ENCODE measurements at places on chromosomes 4 and X.
A peak's percentile ranks its signal among the peaks of the same experiment; 100 is the strongest.

DNA sequence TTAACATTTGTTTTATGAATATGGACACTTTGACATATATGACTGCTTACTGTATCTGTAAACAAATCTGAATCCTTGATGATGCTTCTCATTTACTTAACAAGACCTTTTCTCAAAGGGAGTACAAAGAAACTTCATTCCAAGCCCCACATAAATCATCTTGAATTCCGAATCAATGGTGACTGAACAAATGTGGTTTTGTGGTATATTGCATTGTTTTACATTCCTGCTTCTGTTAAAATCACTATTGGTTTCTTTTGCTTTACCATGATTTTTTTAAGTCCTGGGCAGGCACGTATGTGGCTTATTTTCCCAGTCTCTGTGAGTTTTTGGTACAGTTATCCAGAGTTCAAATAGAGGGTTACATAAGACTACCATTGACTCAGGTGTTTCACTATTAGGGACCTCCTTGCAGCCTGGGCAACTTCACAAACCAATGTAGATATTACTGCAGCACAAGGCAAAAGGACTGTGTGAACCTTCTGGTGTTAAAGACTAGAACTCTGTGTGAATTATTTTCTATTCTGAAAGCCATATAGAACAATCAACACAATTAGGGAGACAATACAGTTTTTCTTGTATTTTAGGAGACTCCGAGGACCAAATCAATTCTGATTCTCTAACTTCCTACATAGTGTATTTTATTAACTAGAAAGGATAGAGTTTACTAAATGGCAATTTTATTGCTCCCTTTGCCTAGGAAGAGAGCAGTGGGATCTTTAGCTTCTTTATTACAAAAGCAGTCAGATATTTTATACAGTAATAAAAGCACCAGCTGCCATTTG lies 196.4 kb downstream of the GALNTL6 start:
- DNase-seq: peak; percentile 22

GRCh38 chr4:88752076-88752463 lies 54.4 kb upstream of the NAP1L5 start:
- no peak for DNase-seq

DNA sequence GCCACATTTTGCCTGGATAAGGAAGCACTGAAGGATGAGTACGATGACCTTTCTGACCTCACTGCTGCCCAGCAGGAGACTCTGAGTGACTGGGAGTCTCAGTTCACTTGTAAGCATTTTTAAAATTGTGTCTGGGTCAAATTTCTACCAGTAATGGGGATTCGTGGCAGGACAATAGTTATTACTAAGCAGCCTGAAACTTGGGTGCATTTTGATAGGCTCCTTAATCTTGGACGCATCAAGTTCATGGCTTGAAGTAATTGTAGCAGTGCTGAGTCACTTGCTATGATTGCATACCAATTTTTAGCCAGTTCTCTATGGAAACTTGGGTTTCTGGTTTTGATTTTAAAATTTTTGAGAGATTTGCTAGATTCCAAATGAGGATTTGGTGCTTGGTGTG lies 4.3 kb downstream of the PGRMC1 start:
- DNase-seq: peak; percentile 86

DNA sequence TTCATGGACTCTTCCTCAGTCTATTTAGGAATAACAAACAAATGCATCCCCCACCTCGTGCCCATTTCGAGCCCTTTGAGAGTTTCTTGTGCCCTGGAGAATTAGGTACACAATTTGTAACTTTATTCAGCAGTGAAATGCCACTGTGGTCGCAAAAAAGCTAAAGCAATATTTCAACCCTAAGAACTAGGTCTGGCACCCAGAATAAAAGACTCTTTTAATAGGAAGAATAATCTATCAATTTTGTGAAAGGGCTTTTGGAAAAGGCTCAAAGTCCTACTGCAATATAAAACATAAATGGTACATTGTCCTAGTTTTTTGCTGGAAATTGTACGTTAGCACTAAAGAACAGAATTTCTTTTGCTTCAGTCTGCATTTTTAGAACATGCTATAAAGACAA lies 304.6 kb upstream of the TENM3 start:
- DNase-seq: no peak

Data from fibroblast of skin of scalp (primary cell).